ENCODE measurements at places on chromosomes 5 and 9.

DNA sequence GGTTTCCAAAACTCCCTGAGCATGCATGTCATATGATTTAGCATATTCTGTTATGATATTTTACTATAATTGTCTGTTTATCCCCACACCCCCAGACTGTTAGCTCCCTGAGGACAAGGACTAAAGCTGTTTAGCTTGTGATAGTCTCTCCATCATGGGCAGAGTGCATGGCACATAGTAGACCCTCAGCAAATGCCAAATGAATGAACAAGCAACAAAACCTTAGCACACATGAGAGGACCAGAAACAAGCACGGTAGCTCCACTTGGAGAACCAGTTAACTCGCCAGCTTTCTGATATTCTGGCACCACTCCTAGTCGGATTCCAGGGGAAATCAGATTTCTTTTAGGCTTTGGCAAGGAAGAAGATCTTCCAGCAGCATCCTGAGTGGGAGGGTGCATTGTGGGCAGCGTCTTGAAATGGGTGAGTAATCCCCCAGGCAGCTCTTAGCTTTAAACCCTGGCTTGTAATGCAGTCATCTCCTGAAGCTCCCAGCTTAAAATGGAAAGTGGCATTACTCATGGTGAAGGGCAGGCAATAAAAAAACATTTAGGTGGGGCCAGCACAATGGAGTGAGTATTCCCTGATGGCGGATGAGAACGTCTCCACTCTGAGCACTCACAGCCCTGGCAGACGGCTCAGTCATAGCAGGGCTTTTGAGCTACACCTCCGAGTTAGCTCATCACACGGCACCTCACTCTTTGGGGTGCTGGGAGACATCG, 41.1 kb downstream of the FGF1 start:
- DNase-seq, result peak; percentile 50

DNA sequence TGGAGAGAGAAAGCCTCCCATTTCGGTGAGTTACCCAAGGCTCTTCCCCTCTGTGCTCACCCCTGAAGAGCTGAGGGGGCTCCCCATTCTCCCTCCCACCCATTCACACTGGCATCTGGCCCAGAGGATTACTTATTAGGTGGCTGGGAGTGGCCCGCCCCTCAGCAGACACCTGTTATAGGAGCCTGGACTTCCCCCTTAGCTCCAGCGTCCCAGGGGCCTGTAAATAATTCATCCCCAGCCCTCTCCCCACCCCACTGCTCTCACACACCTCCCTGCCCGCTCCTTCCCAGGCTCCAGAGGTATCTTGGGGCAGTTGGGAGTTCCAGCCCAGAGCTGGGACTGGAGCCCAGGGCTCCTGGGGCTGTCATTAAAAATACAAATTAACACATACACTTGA, 11.6 kb upstream of the SLC6A7 start:
- DNase-seq, result peak; percentile 25

DNA sequence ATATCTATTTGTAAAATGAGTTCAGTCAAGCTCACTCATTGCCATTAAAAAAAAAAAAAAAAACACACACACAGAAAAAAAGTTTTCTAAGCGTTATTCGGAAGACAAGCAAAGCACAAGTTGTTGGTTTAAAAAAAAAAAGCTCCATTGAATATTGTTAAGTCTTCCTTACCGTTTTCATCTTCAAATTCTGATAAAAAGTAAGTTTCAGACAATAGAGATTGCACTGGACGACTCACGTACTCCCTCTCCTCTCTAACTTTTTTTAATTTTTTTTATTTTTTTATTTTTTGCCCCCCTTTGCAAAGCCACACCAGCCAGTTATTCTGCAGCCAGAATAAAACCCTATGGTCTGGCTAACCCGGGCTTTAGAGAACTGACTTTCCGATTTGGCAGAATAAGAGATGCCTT, 544 bp downstream of the ADAMTS6 start:
- no peak for DNase-seq

- DNase-seq, result no peak
Measured at GRCh38 chr5:22531986-22532385, 321.2 kb downstream of the CDH12 start.

DNA sequence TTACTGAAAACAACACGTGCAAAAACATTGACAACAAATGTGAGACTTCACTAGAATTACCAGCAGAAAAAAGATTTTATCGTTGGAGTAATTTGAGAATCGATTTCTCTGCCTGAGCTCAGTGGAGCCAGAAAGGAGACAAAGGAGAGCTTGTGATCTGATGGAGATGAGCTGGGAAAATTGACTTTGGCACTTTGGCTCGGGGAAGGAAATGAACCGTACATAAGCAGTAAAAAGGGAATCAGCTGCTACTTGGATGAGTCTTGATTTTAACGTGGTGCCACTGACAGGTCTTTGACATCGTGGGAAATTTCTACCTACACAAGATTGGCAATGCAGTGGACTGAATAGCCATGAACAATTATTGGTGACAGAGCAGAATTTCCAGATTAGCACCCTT, 244.7 kb upstream of the RPS23 start:
- no peak for DNase-seq
